IPS DF 19.7 (cell line): ENCODE measurements at places on chromosomes 2 and 18.

DNA sequence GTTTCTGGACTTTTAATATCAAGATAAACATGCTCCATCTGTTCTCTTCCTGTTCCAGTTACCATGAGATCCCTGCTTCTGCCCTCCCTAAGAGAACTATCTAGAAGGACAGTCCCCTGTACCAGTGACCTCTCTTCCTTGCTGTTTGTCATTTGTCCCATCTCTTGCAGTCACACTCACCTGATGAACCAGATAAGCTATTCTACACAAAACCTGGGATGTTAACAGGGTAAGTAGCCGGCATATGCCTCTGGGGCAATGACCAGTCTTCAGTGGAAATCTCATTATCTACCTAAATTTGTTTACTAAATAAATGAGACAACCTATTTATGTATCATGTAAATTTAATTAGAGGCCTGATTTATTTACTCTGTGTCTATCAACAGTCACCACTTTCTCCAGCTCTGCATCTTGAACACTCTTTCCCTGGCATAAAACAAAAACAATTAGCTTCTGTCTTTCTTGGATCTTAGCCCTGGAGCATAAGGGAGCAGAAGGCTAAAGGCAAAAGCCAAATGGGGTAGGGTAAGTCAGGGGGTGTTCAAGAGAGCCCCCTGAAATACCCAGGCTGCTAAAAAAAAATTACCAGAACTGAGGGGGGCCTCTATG, 337.7 kb downstream of the ALK start:
- DNase-seq = no peak

- DNase-seq = no peak
Measured at GRCh38 chr2:236981701-236982485, 103.8 kb upstream of the COPS8 start.

- DNase-seq = no peak
Measured at GRCh38 chr18:61308004-61308403, 25.2 kb upstream of the CDH20 start.

DNA sequence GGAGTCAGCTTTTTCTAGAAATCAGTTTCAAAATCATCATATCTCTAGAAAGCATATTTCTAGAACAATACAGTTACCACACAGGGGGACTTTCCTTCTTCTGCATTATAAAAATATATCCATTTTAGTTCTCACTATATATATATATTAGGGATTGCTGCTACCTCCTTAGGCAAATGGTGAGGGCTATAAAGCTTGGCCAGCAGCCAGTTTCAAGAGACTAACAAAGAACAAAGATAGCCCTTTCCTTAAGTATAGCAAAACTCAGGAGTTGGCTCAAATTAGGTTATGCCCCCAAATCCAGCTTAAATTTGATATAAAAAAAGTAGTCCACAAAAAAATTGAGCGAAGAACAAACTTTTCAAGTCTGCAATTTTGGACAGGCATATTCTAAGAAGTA, 70.0 kb downstream of the EIF2AK3 start:
- no peak for DNase-seq
